Stimulated activated CD8-positive, alpha-beta memory T cell treated with anti-CD3 and anti-CD28 coated beads, Interleukin-12 subunit alpha, Interleukin-12 subunit beta, amount 100 ng/mL, for 4 hours (primary cell): ENCODE measurements at places on chromosomes 6 and 20.

- peak; percentile 76 for DNase-seq
These were observed 57.6 kb downstream of the FAM217A start for GRCh38 chr6:4021133-4021853.

DNA sequence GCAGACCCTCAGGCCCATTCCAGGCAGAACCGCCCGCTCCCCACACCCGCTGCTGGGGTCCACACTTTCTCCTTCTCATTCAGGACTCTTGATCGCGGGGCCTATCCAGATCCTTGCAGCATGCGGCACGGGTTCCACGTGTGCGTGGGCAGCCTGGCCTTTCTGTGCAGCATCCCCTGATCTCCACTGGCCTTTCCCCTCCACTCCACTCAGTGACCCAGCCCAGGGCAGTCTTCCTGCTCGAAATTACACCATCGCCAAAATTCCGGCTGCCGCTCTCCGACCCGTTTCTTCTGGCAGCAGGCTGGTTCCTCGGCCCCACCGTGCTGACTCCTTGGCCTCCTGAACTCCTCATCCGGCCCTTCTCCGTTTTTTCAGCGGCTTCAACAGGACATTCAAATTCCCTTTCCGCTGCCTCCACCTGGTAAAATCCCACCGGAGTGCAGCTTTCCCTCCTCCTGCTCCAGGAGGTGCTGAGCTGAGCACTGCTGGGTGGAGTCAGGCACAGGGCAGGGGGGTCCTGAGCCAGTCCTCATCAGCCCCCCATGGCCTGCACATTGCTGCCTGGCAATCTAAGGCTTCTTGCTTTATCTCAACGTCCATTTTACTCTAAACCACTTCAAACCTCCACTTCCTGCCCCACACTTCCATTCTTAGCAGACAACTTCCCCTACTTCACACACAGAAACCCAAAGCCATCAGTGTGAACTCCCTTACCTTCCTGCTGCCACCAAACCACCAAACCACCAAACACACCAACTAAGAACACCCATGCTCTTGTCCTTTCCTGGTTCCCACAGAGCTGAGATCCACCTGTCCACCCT, 9.0 kb downstream of the SFT2D1 start:
- DNase-seq = no peak

- no peak for DNase-seq
These were observed 30.6 kb upstream of the ULBP3 start for GRCh38 chr6:150099546-150099945.

GRCh38 chr20:14996883-14997672, 659.7 kb upstream of the FLRT3 start:
- no peak for DNase-seq

- no peak for DNase-seq
These were observed 15.8 kb downstream of the REPS1 start for GRCh38 chr6:138972226-138972665.

- no peak for DNase-seq
These were observed 14.4 kb upstream of the SLC16A10 start for GRCh38 chr6:111072801-111073360.

GRCh38 chr20:12358006-12358654, 440.4 kb downstream of the BTBD3 start:
- DNase-seq = no peak

GRCh38 chr6:119207971-119208725, 129.7 kb upstream of the FAM184A start:
- DNase-seq = no peak

DNA sequence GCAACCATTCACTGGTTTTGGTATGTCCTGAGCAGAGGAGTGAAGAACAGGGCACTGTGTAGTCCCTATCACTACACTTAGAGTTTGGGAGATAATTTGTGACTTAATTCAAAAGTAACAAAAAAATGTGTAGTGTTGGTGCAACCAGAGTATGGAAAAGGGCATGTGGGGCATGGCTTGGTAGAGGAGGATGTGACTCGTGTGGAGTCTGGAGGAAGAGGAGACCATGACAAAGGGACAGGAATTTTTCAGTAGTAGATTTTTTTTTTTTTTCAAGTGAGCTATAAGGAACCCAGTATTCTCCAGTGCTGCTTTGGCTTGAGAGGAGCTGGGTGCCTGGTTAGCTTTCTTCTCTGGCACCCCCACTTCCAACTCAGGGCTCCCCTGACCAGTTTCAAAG, 5.1 kb downstream of the MTRES1 start:
- no peak for DNase-seq
